ENCODE measurements at places on chromosomes 6 and 20. TPM values are rescaled to one million over a fixed set of nuclear protein-coding genes. Genes with fewer than 3 reads are reported as not detected.
A peak's percentile ranks its signal among the peaks of the same experiment; 100 is the strongest.

Gene PTP4A1
- polyA plus RNA-seq: 10.7 TPM

Gene TFAP2D
- polyA plus RNA-seq: not detected

Gene CRISP3
- not detected for polyA plus RNA-seq

Gene SUMO4
- polyA plus RNA-seq: not detected

Gene DSE
- polyA plus RNA-seq: 17.4 TPM

Gene SSTR4
- not detected for polyA plus RNA-seq

Gene HLA-DQA2
- not detected for polyA plus RNA-seq

Gene KIAA0408
- polyA plus RNA-seq: 5.9 TPM

Gene MCM9
- polyA plus RNA-seq: 2.9 TPM

- no peak for DNase-seq
Observed at GRCh38 chr6:111481836-111482187, 1.2 kb downstream of the REV3L start.

GRCh38 chr20:61437280-61438206, 185.5 kb downstream of the CDH4 start:
- DNase-seq: no peak

- no peak for DNase-seq
Observed at GRCh38 chr20:60202046-60202445, 243.8 kb downstream of the CDH26 start.

DNA sequence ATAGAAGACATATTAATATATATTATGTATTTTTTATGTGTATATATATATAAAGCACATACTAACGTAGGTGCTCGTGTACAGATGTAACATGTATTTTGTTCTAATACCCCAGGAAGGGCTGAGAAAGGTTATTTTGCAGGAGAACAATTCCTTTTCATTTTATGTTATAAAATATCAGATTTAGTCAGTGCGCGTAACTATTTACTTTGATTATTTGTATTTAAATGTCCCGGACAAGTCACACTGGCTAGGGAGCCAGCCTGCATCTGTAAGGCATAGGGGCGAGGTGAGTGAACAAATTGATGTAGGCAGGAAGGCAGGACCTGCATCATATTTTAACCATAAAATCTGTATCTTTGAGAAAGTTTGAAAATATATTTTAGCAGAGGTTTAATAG, 74.1 kb downstream of the BMP7 start:
- DNase-seq: no peak

- no peak for DNase-seq
Observed at GRCh38 chr6:43966853-43967718, 160.2 kb downstream of the MRPL14 start.

GRCh38 chr6:147141711-147142308, 62.4 kb upstream of the STXBP5 start:
- no peak for DNase-seq

- no peak for DNase-seq
Observed at GRCh38 chr6:93163146-93163545, 256.2 kb downstream of the EPHA7 start.

DNA sequence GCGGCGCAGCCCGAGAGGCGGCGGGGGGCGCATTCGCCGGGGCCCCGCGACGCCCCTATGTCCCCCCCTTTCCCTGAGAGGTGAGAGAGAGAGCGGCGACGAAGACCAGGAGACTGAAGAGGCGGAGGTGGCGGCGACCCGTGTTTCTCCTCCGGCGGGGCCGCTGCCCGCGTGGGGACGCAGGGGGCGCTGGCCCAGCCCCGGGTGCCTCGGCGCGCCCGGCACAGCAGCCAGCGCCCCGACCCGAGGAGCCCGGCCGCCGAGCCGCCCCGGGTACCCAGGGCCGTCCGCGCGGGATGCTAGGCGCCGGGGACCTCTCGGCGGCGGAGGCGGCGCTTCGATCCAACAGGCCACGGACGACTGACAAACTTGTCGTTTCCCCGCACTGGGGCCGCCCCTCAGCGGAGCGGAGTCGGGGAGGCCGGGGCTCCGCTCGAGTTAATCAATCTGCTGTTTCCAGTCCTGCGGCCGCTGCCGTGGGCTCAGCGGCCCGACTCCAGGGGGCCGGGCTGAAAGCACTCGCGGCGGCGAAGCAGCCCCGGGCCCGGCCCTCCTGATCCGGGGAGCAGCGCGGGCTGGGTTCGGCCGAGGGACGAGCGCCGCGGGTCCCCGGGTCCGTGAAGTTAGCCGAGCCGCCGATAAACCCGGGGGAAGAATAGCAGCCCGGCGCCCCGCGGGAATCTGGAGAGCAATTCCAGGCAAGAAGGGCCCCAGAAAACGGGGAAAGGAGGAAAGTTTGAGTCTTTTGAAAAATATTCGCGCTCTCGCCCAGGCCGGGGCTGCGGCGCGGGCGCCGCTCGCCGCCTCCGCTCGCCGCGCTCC, 631 bp downstream of the MDGA1 start:
- DNase-seq: peak; percentile 82

DNA sequence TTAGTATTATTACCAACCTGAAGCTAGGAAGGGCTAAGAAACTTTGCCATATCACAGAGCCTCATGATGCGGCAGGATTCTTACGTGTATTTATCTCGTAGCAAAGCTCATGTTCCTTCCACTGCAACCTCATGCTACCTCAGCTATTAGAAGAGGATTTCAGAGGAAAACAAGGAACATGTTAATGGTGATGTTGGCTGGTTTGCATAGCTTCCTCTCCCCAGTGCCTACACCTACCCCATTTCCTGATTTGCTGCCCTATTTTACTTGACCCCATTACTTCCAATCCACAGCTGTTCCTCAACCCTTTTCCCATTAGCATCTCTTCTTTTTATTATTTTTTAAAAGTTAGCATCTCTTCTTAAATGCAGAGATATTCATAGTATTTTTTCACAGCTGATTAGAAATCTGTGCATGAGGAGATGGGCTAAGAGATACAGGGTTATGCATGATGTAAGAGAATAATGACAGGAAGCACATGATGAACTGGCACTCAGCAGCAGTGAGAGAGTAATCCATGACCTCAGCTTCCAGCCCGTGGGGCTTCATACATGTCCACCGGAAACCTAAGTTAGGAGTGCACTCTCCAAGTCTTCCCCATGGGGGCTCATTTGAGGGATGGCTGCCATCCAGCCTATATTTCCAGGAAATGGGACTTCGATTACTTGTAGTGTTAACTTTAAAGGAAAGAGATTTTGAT, 106.1 kb upstream of the ASF1A start:
- DNase-seq: no peak

- no peak for DNase-seq
Observed at GRCh38 chr6:10956776-10957175, 69.9 kb downstream of the SYCP2L start.

DNA sequence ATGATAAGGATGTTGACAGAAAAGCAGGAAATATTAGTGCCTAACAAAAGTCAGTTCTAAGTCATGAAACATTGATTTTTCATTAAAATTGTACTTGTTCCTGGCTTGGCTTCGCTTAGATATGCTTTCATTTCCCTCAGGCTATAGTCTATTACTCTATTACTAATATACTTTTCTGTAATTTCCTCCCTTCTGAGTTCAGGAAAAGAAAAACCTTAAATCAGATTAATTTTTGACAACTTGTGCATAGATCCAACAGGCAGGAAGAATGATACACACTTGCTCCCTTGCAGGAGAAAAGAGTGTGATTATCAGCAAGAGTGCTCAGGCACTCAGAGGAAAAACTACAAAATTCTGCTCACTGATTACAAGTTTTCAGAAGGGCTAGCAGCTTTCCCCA, 145.2 kb upstream of the THEMIS start:
- DNase-seq: no peak

- no peak for DNase-seq
Observed at GRCh38 chr6:147331401-147331800, 127.2 kb downstream of the STXBP5 start.

DNA sequence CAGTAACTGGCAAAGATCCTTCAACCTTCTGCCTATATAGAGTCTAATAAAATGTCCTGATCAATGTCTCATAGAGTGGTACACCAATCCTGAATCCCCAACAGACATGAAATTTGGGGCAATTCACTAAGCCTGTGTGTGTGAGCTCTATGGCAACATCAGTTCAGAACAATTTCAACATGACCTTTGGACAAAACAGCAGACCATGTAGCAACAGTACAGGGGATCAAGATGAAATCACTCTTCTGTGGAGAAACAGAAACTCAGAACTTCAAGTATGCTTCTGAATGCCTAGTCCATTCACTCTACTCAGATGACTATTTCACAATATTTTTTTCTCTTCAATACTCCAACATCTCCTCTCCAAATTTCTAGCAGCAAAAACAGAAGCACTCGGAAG, 49.1 kb upstream of the OPRM1 start:
- no peak for DNase-seq

GRCh38 chr6:11330413-11330760, 97.9 kb upstream of the NEDD9 start:
- DNase-seq: no peak

DNA sequence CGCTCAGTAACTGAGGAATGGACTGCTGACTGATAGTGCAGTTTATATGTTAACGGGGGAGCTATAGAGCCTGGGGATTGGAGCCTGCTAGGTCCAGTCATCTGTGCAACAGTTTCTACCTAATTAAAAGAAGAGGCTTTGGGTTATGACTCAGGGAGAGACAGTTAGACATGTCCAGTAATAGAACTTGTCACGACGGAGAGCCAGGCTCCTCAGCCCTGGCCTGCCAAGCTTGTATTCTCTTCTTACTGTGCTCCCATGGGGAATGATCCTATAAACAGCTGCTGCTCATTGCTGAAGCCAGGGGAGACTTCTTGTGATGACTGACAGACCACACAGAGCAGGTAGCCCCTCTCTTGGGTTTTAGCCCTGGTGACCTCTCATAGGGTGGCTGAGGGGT, 69.3 kb downstream of the SYNJ2 start:
- no peak for DNase-seq

- DNase-seq: no peak
Observed at GRCh38 chr6:93749930-93750329, 330.6 kb upstream of the EPHA7 start.

GRCh38 chr6:151620179-151620578, 126.4 kb downstream of the CCDC170 start:
- no peak for DNase-seq

- DNase-seq: peak; percentile 95
Observed at GRCh38 chr6:105992315-105992961, 93.7 kb upstream of the PRDM1 start.

GRCh38 chr20:51536116-51537069, 6.1 kb downstream of the NFATC2 start:
- no peak for DNase-seq
